ENCODE measurements at places on chromosomes 4 and X.

DNA sequence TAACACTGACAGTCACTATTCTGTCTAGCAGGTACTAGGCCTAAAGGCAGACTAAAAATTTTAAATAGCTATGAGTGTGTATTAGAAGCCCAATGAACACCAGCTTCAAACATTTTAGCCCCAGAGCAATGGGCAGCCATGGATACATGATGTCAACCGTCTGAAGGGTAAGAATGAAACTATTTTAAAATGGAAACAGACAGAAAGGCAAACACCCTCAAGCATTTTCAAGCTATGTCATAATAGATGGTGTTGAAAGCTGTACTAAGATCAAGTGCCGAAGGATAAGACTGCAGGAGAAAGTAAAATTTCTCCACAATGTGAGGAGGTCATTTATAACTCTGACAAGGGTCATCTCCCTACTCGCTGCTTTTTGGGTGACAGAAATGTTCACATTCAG, 225.0 kb downstream of the COL25A1 start:
- DNase-seq: no peak

DNA sequence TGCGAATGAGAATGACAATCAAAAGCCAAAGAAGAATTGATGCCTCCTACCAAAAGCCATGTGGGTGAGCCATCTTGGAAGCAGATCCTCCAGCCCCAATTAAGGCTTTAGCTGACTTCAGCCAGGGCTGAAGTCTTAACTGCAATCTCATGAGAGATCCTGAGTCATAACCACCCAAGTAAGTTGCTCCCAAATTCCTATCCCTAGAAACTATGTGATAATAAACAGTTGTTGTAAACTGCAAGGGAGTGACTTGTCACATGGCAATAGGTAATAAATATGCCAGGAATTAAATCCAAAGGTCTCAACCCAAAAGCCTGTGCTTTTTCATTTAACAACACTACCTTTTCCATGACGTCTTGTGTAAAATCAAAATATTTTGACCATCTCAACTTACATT, 154.2 kb upstream of the TBL1X start:
- DNase-seq: no peak

DNA sequence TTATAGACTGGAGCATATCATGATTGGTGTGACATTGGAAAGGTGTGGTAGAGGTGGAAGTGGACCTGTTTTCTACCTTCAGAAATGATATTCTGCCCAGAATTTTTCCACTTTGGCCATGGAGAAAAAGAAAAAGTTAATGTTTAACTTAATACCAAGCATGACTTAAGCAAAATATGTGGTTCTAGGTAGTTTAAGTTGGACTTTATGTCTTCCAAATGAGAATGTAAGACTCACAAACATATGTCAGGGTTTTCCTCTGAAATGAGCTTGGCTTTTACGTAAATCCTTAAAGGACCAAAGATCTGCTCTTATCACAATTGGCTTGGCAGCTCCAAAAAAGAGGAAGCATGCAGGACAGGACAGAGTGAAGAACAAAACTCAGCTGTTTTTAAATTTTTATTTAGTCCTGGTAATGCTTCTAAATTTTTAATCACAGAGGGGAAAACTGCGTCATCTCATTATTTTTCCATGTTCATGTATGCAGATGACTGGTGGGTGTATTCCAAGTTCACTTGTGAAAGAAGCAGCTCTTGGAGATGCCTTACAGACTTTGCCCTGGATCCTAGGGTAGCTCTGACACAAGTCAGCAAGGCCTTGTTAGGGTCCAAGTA, 98.2 kb downstream of the ANK2 start:
- DNase-seq: no peak

GRCh38 chr4:170339522-170339921, 249.8 kb upstream of the AADAT start:
- DNase-seq: no peak

DNA sequence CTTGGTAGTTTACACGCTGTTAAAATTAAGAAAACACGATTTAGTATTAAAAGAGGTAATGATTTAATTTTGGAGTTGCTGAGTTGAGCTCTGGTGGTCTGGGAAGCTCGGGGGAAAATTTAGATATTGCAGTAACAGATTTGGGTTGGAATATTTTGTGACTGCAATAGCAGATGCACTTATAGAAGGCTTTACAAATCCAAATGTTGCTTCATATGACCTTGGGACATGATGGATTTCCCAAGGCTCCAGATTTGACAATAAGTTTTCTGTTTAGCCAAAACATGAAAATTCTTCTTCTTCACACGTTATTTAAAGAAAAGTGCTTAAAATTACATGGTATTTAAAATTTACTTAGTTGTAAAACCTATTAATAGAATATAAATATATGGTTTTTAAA, 302.0 kb downstream of the SPRY1 start:
- DNase-seq: no peak
